ENCODE measurements at places on chromosomes 16 and 17.

- no peak for DNase-seq
These were observed 5.0 kb downstream of the NFE2L1 start for GRCh38 chr17:48052956-48053757.

- DNase-seq: no peak
These were observed 42.8 kb downstream of the SPOP start for GRCh38 chr17:49635121-49635520.

DNA sequence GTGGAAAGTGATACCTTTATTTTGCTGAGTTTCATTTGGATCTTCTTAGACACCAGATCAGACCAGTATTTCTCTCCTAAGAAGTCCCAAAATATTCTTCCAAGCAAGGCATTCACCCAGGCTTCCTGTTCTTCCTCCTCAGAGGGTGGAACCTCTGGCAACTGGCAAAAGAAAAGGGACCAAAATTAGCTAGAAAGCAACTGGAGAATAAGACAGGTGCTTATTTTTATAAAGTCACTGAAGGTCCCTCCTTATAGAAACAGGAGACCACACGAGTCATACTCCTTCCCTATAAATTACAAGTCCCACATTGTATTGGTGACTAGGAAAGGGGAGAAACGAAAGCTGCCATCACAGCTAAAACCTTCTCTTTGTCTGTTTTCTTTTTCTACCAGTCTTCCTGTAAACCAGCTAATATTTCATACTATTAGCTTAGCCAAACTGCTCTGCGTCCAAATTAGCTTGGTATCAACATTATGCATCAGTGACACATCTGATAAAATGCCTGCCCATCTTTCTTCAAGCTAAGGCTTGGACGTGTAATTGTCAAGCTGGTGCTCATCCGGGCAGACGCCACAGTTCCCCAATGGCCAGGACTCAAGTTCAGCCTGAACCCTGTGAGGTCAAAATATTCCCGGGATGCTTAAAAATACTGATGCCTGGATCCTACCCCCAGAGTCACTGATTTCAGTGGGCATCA is 47.5 kb upstream of the ERN1 start:
- DNase-seq: no peak

- no peak for DNase-seq
These were observed 11.5 kb downstream of the NHERF1 start for GRCh38 chr17:74759941-74760340.

GRCh38 chr17:50559674-50560184 is 786 bp upstream of the CACNA1G start:
- DNase-seq: no peak

DNA sequence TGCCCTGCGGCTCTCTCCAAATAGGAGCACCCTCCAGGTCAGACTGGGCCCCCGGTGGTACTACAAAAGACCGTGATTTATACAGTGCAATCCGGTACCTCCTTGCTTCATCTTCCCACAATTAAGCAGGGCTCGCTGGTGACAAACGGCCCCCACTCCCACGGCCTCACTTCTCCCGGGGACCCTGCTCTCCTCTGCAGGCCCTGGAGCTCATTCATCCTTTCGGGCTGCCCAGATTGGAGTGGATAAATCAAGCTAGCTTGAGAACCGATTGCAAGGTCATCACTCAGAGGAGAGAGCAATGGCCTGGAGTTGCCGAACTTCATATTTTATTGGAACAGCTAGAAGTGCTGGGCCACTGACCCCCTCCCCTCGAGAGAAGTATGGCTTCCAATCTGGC is 193.5 kb upstream of the IRX6 start:
- no peak for DNase-seq

- no peak for DNase-seq
These were observed 98.9 kb upstream of the CDC42EP4 start for GRCh38 chr17:73410586-73411312.

DNA sequence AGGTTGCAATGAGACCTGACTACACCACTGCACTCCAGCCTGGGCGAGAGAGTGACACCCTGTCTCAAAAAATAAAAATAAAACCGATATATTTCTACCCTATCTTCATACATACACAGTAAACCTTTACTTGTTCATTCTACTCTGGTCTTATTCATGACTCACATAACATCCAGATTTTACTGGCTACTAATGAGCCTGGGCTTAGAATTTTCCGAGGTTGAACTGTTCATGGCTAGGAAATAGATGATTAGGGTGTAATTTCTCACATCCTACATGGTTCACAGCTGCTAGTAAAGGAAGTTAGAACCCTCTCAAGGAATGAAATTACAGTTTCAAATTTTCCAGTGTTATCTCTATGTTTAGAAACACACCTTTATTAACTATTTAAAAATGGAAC is 14.7 kb downstream of the GSPT1 start:
- DNase-seq: no peak

- DNase-seq: no peak
These were observed 33.7 kb downstream of the CRISPLD2 start for GRCh38 chr16:84853534-84853933.

DNA sequence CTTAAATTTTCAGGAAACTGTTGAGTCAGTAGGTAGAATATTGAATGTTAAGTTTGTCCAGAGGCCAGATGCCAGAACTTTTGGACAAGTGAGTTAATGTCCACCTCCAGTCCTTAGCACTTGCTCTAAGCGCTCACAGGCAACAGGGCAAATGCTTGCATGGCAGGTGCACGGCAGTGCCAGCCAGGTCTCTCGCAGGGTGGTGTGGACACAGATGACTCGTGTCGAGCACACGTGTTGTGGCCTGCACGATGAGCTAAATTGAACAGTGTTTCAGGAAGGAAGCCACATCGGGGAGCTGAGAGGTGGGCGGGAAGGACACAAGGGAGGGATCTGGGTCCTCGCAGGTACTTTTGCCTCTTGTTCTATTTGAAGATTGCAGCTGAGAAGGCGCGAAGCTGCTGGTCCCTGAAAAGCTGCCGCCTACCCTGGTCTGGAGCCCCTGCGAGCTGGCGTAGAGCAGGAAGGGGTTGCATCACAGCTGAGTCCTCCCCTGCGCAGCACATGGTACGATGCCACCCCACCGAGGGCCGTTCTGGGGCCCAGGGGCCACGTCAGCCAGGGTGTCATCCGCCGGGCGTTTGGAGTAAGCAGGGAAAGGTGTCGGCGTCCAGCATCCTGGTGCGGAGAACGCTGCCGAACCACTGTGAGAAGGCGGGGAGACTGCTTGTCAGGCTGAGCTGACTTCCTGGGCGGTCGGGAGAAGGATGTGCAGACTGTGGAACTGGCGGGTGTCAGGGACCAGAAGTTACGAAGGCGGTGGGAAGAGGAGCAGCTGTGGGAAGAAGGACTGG is 6.3 kb downstream of the RAB40C start:
- no peak for DNase-seq

GRCh38 chr16:14003074-14003570 is 68.0 kb upstream of the MRTFB start:
- DNase-seq: no peak

GRCh38 chr17:5800646-5801045 is 216.3 kb upstream of the NLRP1 start:
- no peak for DNase-seq

DNA sequence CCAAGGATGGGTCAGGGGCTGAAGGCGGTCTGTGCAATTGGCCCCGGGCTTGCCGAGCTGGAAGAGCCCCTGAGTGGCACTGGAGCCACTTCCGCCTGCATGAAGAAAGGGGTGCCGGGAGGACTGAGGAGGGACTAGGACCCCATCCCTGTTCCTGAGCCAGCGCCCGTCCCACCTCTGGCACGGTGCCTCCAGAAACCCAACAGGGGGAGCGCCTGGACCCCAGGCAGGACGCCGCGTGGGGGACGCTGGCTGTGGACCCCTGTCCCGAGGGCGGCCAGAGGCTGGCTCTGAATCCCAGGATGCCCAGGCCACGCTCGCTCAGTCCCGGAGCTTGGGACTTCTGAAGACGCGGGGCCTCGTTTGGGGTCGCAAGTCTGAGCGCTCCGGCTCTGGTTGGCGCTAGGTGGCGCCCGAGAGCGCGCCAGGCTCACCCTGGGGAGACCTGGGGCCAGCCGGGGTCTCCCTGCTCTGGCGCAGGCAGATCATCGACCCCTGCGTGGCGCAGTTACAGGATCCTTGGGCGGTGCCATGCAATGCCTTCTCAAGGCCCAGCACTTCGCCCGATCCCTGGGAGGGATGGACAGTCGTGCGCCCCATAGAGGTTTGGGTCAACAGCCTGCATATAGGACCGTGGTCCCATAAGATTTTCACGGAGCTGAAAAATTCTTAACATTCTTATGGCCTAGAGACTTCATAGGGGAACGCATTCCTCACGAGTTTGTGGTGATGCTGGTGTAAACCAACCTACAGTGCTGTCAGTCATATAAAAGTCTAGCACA is 58.5 kb upstream of the CREBBP start:
- DNase-seq: peak; percentile 58

GRCh38 chr16:58882292-58882691 is 148.2 kb upstream of the GOT2 start:
- DNase-seq: no peak

DNA sequence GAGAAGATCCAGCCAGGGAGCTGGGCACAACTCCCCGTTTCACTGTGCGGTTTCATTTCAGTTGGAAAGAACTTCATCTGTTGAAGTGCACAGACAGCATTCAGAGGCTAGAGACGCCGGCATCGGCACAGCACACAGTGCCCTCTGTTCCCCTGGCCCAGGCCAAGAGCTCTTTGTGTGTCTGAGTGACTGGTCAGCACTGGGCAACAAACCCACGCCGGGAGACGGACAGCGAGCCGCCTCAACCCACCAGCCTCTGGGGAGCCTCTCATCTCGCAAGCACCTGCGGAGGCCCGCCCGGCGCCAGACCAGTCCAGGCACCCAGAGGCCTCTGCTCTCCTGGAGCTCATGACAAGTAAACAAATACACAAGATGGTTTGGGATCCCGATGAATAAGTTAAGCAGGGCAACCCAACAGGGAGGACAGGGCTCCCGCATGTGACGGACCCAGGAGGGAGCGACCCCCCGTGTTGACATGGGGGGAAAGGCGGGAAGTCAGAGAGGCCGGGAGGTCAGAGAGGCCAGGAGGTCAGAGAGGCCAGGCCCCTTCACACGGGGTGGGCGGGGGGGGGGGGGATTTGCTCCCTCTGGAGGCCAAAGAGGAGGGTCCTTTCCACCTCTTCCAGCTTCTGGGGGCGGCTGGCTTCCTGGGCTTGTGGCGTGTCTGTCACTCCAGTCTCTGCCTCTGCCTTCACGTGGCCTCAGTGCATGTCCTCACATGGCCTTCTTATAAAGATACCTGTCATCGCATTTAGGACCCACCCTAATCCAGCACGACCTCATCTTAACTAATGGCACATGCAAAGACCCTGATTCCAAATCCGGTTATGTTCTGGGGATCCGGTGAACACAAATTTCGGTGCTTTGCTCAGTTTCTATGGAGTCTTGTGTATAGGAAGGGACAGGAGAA is 25.8 kb upstream of the KLHDC4 start:
- DNase-seq: no peak

DNA sequence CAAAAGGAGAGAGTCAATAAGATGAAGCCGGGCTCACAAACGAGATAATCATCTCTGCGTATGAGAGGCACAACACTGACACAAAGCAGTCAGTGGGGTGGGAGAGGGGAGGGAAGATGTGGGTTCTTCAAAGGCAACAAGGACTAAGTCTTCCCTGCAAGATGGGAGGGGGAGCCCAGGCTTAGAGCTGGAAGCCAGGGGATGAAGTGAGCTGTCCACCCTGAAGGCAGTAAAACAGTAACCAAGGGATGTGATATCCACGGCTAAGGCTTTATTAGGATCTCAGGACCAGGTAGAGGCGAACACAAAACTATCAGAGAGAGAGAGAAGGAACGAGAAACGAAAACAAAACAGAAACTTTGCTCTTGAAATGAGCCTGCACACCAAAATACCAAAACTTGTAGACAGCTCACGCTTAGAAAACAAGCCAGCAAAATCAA is 115.9 kb downstream of the DYNLRB2 start:
- no peak for DNase-seq
